ENCODE measurements at places on chromosomes 5 and 9. TPM values are rescaled to one million over a fixed set of nuclear protein-coding genes. Genes with fewer than 3 reads are reported as not detected.

ST8SIA4 gene
- 28.4 TPM for total RNA-seq

SLC6A7 gene
- not detected for total RNA-seq

FCN1 gene
- total RNA-seq = not detected

EDIL3 gene
- 0.18 TPM for total RNA-seq

TOPORS gene
- total RNA-seq = 26.9 TPM

ANKRD55 gene
- total RNA-seq = 2.8 TPM

SV2C gene
- 0.07 TPM for total RNA-seq

DNA sequence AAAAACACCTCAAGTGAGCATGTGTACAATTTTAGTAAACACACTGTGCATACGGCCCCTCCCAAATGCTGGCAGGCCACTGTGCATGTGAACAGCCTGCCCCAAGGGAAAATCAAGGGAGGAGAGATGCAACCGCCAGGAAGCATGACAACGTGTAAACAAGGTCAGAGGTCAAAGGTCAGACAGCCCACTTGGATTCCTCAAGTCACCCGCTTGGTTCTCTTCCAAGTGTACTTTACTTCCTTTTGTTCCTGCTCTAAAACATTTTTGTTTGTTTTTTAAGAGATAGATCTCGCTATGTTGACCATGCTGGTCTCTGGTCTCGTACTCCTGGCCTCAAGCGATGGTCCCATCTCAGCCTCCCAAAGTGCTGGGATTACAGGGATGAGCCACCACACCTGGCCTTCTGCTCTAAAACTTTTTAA, 126.7 kb upstream of the SHB start:
- no peak for DNase-seq

GRCh38 chr5:89546657-89547056, 663.7 kb upstream of the MEF2C start:
- no peak for DNase-seq

DNA sequence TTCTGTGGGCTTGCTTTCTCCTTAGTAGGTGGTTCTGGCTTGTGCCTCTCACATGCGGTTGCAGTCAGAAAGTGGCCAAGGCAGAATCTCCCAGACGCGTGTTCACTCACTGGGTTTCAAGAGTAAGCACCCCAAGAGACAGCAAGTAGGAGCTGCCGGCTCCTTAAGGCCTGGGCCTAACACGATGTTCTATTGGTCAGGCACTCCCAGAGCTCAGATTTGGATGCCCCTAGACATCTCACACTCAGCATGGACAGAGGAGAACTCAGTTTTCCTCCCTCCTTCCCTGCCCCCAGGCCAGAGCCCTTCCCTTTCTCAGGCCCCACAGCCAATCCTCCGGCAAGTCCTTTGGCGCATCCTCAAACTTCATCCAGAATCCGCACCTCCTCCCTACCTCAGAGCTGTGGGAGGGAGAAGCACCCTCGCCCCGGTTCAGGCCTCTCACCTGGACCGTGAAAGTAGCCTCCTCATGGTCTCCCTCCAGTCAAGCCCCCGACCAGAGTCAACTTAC, 6.5 kb upstream of the CARD19 start:
- no peak for DNase-seq

GRCh38 chr5:174553556-174553955, 170.8 kb upstream of the MSX2 start:
- DNase-seq = no peak

- no peak for DNase-seq
These were observed 26.1 kb upstream of the MACIR start for GRCh38 chr5:103232393-103232999.

- DNase-seq = no peak
These were observed 2.2 kb downstream of the FBXL7 start for GRCh38 chr5:15502208-15502607.

DNA sequence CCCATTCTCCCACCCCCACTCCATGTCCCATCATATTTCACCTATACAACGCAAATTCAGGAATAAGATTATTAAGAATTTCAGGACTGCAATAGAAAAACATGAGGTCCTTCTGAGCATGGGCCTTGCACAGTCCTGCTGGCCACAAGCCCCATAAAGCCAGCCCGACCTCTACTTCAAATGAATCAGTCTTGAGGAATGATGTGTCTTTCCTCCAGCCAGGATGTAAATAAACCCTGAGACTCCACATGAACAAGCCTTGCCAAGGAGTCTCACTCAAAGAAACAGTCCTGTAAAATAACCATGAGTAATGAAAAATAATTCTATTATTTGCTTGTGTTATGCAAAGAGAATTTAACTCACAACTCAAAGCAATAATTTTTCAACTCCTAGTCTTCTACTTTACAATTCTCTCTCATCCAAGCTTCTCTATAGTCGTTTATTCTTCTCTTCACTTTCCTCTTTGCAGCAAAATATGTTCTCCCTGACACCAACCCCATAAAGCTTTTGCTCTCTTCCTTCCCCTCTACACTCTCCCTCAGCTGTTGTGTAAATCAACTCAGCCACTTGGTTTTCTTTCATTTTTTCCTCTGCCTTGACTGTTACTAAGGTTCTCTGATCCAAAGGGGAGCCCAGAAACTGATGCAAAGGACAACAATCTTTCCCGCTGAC, 140.1 kb upstream of the MOCS2 start:
- no peak for DNase-seq

DNA sequence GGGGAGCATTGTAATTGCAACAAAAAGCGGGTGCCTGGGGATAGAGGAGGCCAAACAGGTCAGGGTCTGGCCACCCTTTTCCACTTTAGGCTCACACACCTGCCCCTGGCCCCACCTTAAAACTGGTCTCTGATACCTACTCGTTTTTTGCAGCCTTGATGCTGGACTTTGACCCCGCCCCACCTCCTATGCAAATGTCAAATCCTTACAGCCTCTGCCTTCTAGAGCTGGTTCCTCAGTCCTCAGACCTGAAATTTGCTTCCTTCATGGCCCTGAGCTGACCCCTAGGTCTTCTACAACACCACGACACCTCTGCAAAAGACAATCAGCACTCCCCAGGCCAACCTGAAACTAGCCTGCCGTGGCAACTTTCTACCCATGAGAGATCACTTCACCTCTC, 37.7 kb downstream of the SMIM23 start:
- no peak for DNase-seq

DNA sequence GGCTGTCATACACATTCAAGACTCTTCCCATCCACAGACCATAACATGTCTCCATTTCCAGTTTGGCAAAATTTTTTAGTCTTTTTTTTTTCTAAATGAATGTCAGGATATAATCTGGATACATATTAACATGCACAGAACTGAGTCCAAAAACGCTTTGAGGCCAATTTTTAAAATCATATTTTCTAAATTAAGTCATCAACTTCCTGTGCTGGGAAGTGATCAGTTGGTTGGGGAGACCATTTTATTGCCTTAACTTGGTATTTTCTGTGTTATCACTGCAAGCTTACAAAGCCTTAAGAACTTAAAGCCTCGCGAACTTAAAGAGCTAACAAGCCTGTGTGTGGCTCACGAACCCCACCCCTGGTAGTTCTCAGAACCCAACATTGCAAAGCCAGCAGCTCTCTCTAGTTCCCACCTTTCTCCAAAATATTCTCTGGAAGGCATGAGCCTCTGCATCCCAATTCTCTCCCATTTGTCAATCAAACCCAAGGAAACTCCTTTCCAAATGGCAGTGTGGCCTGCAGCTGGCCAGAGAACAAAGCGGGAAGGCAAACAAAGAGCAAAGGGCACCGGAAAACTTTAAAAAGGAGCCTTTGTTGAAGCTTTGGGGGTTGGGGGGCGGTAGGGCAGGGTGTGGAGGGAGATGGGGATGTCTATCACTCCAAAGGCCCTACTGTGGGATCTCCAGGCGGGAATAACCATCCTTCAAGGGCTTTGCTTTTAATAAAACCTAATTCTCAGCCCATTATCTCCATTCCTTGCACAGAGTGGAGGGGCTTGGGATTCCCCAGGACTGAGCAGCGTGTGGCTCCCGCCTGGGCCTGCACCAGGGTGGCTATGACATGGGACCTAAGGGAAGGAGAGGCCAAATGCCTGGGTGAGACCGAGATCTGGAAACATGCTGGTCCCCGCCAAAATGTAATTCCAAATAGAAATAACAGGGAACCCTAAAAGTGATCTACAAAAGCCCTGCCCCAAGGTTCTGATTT, 65.0 kb downstream of the ROR2 start:
- DNase-seq = no peak

DNA sequence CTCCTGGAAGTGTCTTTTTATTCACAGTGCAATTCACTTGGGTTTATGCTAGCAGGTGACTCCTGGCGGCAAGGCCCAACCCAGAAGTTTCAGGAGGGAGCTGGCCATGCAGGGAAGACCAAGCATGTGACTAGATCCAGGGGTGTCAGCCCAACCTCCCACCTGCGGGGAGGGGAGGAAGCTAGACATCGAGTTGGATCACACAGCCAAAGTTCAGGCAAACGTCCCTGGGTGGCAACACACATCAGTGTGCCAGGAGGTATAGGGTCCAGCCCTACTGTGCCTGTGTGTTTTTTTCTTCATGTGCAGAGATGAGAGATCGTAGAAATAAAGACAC, 25.3 kb downstream of the PNPLA7 start:
- no peak for DNase-seq

DNA sequence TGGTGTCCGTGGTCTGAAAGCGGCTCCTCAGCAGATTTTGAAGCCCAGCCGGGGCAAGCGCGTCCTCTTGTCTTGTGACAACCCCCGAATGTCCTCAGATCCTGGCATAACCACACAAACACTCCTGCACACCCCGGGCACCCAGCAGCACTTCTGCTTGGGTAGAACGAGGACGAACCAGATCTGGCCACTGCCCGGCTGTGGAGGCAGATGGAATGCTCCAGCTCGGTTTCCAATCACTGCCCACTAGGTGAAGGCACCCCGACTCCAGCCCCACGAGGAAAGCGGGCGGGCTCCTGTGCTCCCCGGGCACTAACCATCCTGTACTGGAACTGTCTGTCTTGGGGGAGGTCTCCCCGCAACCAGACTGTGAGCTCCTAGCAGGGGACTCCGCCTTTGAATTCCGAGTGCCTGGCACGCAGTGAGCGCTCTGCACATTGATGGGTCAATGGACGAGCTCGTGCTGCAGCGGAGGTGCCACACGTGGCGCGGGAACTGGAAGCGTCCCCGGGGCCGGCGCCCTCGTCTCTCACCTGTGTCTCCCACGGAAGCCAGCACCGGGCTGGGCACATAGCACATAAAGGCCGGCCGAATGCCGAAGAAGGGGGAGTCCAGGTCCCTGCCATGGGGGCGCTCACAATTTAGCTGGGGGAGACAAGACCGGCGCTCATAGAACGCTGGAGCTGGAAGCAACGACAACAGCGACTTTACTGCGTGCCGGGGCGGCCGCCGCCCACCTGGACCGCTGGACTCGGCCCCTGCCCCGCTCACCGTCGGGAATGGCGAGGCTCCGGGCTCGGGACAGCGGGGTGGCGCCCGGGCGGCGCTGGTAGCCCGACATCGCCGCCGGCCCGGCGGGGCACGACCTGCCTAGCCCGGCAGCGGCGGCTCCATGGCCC, 608 bp downstream of the ENTR1 start:
- DNase-seq = no peak

All from T-cell (primary cell).